ENCODE measurements at places on chromosomes 3 and 15.

DNA sequence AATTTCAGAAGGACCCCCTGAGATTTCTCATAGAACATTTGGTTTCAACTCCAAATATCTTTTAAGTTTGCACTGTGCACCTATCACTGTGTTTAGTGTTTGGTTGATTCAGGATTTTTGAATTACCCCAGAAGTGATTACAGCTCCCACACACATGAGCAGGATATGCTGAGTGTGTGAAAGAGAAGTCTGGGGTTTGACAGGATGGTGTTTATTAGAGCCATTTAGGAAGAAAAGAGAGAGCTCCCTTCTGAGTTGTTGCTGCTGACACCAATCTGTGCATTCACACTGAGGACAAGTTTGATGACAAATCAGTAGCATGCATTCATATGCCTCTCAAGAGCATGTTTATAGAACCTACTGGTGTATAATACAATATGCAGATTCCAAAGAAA, 118.1 kb downstream of the RPL22L1 start:
- DNase-seq = no peak

DNA sequence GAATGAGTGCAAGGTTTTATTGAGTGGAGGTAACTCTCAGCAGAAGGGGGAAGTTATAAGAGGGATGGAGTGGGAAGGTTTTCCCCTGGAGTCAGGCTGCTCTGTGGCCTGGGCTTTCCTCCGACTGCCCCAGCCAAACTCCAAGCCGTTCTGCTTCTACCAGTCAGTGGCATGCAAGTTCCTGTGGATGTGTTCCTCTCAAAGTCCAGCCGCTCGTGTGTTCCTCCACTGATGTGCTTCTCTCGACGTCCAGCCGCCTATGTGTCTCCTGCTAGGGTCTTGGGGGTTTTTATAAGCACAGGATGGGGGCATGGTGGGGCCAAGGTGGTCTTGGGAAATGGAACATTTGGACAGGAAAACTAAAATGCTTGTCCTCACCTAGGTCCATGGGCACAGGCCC, 9.0 kb upstream of the U2SURP start:
- DNase-seq = no peak

GRCh38 chr3:15809313-15809712, 11.5 kb upstream of the ANKRD28 start:
- no peak for DNase-seq

DNA sequence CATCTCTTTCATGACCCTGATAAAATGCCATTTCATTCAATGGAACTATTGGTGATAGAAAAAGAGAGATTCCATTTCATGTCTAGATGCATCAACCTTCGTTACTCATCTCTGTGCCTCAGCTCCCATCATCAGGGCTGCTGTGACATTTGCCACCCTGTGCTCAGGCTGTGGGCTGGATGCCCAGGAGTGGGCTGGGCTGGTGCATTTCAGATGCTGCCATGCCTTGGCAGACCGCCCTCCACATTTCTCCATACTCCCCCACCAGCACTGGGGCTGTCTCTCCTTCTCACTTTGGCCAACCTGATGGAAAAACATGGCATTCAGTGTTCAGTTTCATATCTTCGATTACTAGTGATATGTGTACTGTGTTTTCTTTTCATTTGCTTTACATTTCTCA, 59.1 kb downstream of the DNASE1L3 start:
- peak; percentile 2 for DNase-seq

DNA sequence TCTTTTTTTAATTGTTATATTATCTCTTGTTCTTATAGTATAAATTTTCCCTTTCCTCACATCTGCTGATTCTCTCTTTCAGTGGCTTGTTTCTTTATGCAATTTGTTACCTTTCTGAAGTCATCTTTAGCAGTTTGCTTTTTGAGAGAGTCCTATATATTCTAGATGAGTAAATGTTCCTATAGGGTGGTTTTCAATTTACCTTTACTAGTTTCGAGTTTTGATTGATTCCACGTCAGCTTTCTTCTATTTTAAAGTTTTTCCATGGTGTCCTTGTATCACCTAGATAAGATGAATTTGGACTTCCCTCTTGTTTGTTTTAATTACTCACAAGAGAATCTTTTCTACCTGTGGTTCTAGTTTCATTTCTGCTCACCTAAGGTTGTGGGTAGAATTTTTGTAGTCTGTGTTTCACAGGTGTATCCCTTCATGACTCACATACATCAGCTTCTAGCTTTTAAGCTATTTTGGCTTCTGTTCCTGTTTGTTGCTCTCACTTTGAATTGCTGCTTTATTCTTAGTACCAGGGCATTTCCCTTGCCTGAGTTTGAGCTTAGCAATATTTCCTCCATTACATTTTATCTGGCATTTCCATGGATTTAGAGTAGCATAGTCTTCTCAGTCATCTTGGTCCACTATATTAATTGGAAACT, 6.4 kb downstream of the TEX9 start:
- DNase-seq = no peak

- DNase-seq = no peak
Observed at GRCh38 chr3:30526031-30526430, 80.4 kb upstream of the TGFBR2 start.
